ENCODE measurements at places on chromosomes 11 and 22.

DNA sequence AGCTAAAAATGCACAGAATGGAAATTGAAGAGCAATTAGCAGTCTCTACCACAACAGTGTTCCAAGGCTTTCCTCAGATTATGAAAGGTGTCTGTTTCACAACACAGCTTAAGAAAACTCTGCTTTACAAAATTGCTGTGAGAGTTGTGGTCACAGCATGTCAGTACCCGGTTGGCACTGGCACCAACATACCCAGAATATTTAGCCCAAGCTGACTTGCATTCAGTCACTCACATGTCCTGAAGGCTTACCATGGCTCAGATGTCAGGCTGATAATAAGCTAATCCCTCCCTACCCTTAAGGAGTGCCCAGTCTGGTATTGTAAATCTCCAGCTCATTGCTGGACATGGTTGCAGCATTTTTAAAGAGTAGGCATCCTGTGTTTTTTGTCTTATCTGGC, 14.9 kb downstream of the NCR3LG1 start:
- no peak for DNase-seq

- peak; percentile 66 for DNase-seq
These were observed 36.9 kb upstream of the GNB1L start for GRCh38 chr22:19891317-19892256.

GRCh38 chr11:975827-976226, 50.2 kb downstream of the AP2A2 start:
- no peak for DNase-seq

GRCh38 chr11:28040384-28040783, 67.6 kb downstream of the KIF18A start:
- DNase-seq: no peak

DNA sequence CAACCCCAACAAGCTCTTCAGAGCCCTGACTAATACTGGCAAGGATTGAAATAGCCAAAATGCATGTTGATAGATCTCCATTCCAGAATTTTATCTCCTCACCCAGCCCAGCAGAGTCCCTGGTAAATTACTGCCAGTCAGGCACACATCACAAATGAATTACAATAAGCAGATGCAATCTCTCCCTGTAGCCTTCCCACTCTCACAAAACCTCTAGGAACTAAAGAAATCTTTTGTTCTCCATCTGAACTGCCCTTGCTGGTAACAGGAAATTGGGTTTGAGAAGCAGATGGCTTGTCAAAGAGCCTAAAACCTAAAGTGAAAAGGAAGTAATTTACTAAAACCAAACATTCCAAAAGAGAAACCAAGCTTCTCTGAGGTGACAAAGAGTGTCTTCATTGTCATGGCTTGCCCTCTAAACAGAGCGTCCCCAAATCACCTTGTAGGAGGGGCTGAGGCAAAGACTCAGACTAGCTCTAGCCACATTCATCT, 59.5 kb downstream of the FAM168A start:
- DNase-seq: no peak

DNA sequence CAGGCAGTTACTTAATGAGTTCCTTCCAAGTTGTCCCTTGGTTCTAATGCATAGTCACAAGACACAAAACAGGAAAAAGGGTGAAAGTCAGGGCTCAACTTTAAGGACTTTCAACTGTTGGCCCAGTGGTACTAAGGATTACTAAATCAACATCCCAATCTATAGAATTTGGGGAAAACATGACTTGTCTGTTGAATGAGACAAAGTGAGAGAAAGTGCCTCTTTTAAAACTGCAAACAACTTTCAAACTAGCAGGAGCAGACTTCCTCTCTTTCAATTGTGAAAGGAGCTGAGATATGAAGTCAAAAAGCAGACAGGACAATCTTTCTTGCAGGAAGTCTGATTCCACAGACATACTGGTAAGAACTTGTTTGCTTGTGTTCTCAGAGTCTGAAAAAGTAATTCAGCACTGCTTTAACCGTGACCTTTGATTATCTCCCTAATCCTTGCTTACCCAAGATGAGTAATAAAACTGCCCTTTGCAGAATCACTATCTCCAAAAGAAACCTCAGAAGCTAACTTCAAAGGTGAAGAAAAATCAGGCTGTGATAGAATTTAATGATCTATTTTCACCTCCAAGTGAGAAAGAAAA, 960.7 kb upstream of the RAG2 start:
- no peak for DNase-seq

DNA sequence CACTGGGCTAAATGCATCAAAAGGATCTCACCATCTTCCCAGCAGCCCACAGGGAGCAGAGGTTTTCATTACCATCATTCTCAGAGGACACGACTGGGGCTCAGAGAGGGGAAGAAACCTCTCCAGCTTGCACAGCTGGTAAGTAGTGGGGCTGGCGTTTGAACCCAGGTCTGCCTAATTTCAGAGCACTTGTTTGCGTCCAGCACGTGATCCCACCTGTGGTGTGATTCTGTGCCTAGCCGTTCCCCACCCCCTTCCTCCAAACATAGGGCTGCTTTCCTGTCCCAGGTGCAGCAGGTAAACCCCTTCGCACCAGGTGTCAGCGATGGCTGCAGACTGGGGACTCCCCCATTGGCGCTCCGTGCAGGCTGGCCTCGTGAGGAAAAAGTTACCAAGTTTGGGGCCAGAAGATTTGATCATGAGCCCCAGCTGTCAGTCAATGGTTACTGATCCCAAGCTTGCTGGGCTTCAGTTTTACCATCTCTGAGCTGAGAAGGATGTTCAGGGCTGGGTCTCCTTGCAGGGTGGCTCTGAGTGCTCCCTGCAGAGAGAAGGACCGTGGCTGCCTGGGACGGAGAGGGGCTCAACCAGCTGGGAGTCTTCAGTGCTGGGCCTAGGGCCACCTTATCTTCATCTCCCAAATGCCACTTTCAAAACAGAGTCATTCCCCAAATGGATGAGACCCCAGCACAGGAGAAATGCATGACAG, 445.6 kb downstream of the TBC1D22A start:
- no peak for DNase-seq

GRCh38 chr11:77019976-77020595, 14.1 kb upstream of the B3GNT6 start:
- no peak for DNase-seq

GRCh38 chr11:82080160-82080559, 653.5 kb downstream of the FAM181B start:
- DNase-seq: no peak

GRCh38 chr22:43921370-43921769, 2.2 kb upstream of the PNPLA3 start:
- DNase-seq: no peak

Measured in stimulated activated CD4-positive, alpha-beta T cell treated with anti-CD3 and anti-CD28 coated beads, TNF-alpha, amount 100 ng/mL, for 1 hour (primary cell).